ENCODE measurements at places on chromosomes 11 and 22. TPM values are rescaled to one million over a fixed set of nuclear protein-coding genes. Genes with fewer than 3 reads are reported as not detected.

CDC45 gene
- total RNA-seq: 39.8 TPM

BIK gene
- 11.8 TPM for total RNA-seq

CDC42EP1 gene
- 48.7 TPM for total RNA-seq

TPH1 gene
- total RNA-seq: 0.14 TPM

DNAJB13 gene
- total RNA-seq: not detected

NCF4 gene
- total RNA-seq: not detected

Data from foreskin keratinocyte (primary cell).